Activated CD4-positive, alpha-beta T cell treated with anti-CD3 and anti-CD28 coated beads for 36 hours (primary cell): ENCODE measurements at places on chromosomes 5 and 9. TPM values are rescaled to one million over a fixed set of nuclear protein-coding genes. Genes with fewer than 3 reads are reported as not detected.
A peak's percentile ranks its signal among the peaks of the same experiment; 100 is the strongest.

GRCh38 chr9:34457266-34458012 lies 931 bp downstream of the FAM219A start:
- H3K36me3 ChIP-seq, result no peaks in the 10 kb centered on the region
- H3K4me1 ChIP-seq, result peaks cover 40% of the 10 kb centered on the region
- H3K27ac ChIP-seq, result peak overlapping the region; percentile 75
- peak overlapping the region; percentile 84 for H3K4me3 ChIP-seq

DNA sequence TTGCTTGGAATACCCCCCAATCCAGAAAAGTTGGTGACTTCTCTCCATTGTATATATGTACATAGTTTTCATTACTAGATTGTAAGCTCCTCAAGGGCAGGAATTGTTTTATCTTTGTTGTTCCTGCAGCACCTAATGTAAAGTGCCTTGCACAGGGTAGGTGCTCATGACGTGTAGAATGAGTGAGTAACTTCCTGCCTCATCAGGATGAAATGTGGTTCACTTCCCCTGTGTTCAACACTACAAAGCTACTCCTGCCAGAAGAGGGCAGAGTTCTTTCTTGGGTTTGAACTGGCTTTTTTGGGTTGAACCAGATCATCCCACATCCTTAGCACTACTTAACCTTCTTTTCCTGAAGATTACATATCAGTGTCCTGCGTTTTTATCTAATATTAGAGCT lies 23.9 kb downstream of the GTF3C4 start:
- peaks cover 3% of the 10 kb centered on the region for H3K27me3 ChIP-seq
- no peak overlapping the region for H3K27ac ChIP-seq
- DNase-seq, result peak; percentile 18
- H3K4me3 ChIP-seq, result no peak overlapping the region

DNA sequence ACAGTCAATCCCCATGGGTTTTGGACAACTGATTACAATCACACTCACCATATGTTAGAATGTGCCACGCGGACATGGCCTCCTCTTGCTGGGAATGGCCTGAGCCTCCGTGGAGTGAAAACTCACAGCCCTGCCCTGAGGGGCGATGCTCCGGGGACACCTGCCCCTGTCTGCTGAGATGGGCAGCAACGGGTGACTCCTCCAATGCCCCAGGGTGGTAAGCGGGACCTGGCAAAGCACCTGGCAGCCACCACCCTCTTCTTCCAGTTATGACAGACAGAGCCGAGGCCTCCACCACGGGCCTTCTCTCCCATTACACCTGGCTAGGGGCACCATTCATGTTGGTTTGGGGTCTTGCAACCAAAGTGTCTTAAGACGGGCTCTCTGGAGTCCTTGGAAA lies 94.9 kb upstream of the COL5A1 start:
- H3K27ac ChIP-seq, result no peak overlapping the region
- H3K4me3 ChIP-seq, result no peak overlapping the region
- no peak for DNase-seq
- H3K4me1 ChIP-seq, result no peaks in the 10 kb centered on the region
- H3K27me3 ChIP-seq, result peaks cover 7% of the 10 kb centered on the region
- no peaks in the 10 kb centered on the region for H3K36me3 ChIP-seq

DNA sequence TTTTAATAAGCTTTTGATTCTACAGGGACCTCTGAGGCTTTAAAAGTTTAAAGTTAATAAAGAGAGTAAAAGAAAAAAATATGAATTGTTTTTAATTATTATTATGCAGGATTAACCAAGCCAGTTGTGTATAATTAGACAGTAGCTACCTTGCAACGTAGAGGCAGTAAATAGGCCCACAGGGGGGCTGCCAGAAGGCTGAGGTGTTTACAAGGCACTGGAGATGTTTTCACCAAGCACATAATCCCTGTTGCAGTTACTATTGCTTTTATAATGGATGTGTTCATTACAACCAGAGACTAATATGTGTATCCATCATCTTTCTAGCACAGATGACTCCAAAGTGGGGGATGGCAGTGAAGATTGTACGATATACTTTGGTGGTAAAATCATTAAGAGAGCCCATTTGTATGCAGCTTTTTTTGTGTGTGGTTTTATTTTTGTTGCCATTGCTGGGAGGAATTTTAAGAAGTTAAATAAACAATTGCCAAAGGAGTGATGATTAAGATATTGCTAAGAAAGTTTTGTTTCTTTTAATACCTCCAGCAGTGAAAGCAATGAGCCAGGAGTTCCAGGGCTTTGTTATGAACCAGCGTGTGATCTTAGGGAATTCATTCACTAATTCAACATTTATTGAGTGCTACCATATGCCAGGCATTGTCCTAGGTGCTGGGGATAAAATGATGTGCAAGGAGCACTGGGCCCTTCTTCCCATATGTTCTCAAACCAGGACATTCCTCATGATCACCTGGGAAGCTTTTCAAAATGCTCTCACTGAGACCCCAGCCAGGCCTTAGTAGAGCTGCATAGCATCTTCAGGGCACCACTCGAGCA lies 138.7 kb upstream of the EFNA5 start:
- H3K27me3 ChIP-seq, result no peaks in the 10 kb centered on the region
- DNase-seq, result no peak
- no peak overlapping the region for H3K27ac ChIP-seq
- no peaks in the 10 kb centered on the region for H3K36me3 ChIP-seq
- H3K4me1 ChIP-seq, result no peaks in the 10 kb centered on the region
- H3K4me3 ChIP-seq, result no peak overlapping the region

DNA sequence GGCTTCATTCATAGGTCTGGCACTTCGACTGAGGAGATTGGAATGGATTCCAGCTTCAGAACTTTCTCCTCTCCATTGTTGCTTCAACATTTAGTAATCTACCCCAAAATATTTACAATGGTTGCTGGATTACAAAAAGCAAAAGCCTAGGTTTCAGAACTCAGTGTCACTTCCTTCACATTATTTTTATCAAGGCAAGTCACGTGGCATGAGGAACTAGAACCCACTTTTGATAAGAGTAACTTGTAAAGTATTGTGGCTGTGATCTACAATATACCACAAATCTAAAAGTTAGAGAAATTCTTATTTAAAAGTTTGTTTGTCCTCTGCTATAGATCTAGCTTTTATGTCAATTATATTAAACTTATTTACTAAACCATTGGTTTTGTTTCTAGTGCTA lies 39.7 kb upstream of the ANKDD1B start:
- DNase-seq, result no peak
- H3K36me3 ChIP-seq, result peaks cover 36% of the 10 kb centered on the region
- no peak overlapping the region for H3K27ac ChIP-seq
- H3K27me3 ChIP-seq, result no peaks in the 10 kb centered on the region

Gene UCK1
- 15.2 TPM for total RNA-seq

Gene SPAG8
- 0.85 TPM for total RNA-seq

Gene BHMT2
- total RNA-seq, result not detected
